ENCODE measurements at places on chromosomes 3 and 15.

DNA sequence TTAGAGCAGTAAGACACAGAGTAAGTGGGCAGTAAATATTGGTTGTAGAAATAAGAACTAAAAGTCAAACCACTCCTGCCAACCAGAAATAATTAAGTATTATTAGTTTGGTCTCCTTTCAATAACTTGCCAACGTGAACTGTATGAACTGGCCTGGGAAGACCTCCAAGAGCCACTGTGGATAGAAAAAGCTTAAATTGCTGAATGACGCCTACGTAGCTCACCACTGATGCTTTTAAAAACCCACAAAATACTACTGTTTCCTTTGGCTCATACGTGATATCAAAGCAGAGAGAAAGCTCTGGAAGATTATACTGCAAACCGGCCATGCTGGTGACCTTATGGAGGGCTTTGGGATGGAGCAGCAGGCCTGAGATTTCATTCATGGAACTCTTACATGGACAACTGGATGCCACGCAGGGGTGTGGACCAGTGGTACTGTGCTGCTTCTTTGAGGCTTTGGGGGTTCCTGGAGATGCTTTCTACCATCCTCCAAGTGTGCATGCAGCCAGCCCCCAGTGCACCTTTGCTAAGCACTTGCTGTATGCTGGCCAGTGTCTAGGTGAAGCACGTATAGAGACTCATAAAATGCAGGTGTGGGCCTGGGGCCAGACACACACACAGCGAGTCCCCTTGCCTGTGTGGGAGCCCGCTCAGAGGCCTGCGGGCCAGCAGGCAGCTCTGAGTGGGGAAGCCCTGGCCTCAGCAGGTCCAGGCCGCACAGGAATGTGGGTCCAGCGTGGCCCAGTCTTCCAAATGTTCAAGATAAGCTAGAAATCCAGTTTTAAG lies 66.8 kb downstream of the ABTB1 start:
- DNase-seq, result no peak

DNA sequence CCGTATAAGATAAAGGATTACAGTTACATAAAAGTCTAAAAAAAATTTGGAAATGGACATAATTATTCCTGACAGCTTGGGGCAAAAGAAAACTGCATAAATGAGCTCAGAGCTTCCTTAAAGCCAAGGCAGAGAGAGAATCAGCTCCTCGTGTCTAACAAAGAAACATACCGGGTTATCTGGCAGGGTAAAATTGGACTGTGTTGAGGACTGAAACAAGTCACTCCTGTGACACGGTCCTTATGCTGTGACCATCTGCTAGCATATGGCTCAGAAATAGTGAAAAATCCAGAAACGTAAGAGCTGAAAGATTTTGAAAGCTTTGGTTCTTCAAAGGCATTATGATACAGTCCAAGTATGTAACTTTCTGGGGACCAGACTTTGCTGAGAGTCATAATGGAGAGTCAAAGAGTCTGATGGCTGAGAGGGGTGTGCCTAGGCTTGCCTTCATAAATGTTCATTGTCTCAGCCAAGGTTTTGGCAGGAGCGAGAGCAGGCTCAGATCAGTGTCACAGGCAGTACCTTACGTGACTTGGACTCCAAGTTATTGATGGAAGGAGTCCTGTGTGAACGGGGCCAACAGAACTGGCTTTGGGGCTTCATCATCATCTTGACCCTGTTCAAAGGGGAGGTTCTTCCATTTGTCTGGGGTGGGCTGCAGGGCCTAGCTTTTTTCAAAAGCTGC lies 12.5 kb downstream of the MAP6D1 start:
- DNase-seq, result no peak

DNA sequence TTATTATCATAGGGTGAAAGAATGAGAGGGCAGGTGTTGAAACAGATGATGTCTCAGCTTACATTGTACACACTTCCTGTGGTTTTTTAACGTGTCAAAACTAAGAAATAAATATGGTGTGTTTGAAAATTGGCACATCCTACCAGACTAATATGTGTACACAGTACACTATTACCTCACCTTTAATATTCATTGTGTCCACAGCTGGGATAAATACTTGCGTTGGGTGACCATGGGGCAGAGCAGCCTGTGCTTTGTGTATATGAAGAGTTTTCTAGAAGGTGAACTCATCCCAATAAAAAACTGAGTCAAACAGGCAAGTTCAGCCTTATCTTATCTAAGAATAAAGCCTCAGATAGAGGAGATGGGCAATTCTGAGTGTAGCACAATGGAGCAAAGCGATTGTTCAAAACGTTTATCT lies 17.3 kb downstream of the SUCNR1 start:
- no peak for DNase-seq

- no peak for DNase-seq
Observed at GRCh38 chr3:42772670-42773408, at the start of gene CCDC13. TSS of gene CCDC13 (minus strand) at chr3:42773253. CDS start at chr3:42758345, 14,908 bp downstream.

- no peak for DNase-seq
Observed at GRCh38 chr15:90413411-90414379, 25.7 kb downstream of the IQGAP1 start.

GRCh38 chr15:87347806-87348515 lies 908.6 kb downstream of the NTRK3 start:
- DNase-seq, result no peak

- no peak for DNase-seq
Observed at GRCh38 chr15:74158855-74159650, 14.5 kb upstream of the ISLR start.

DNA sequence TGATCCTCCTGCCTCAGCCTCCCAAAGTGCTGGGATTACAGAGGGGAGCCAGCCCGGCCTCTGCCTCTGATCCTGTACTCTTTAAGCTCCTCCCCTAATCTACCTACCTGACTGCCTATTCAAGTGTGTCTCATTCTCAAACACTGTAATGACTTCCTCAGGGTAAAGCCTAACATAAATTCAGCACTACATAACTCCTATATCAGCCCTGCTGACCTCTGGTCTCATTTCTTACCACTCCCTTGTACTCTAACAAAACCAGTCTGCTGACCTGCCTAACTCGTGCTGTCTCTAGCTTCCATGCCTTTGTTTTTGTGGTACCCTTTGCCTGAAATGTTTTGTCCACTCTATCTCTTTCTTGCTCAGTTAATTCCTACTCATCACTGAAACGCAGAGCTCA lies 172.1 kb upstream of the IL12A start:
- DNase-seq, result no peak
